Amniotic stem cell (primary cell): ENCODE measurements at places on chromosomes 6 and 20.

DNA sequence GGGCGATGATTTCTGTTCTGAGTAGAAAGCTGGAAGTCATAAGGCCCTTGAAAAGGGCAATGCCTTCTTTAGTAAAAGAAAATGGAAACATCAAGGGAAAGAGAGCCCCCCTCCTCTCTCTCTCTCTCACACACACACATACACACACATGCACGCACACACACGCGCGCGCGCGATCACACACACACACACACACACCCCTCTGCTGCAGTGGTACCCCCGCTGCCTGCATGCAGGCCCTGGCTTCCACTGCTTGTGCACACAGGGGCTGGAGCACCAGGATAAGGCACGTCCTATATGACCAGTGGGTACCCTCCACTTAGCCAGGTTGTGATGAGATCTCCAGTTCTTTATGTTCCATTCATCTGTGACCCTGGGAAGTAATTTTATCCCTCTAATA, 300.9 kb downstream of the SLC35F1 start:
- DNase-seq = no peak

DNA sequence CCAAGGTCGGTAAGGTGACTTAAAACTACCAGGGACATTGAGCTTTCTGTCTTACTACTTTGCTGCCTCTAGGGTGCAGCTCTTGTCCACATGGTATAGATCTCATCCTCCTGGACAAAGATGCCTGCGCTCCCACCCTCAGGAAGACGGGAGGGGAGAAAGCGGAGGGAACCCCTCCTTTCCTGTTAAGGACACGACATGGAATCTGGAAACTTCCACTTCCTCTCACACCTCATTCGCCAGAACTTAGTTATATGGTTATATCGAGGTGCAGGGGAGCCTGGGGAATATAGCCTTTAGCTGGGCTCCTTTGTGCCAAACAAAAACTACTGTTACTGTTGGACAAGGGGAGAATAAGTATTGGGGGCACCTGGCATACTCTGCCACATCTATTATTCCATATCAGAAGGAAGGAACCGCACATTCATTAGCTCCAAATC, 224.3 kb upstream of the TSHZ2 start:
- no peak for DNase-seq

DNA sequence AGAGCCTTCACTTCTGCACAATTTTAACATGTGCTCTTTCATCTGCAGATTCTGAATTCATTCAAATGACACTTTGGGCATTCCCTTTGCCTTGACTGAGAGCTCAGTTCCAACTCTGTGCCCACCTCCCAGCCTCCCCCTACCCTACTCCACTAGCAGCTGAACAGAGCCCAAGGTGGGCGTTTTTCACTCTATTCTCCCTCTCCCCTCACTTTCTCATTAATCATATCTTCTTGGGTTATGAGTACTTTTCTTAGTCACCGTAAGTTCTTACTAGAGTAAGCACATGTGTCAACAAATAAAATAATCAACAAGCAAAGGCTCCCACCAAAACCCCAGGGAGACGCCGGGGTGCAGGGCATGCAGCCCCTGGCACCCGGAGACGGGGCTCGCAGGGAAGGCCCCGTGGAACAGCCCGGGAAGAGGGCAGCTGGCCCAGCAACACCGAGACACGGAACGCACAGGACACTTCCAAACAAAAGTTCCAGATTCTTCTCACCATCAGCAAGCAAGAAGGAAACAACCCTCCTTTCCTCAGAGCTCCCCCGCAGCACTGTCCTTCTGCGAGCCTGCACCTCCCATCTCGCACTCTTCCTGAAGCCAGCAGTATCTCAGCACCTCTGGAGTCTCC, 34.1 kb downstream of the TAF4 start:
- no peak for DNase-seq

GRCh38 chr6:144725736-144726522, 440.8 kb downstream of the UTRN start:
- no peak for DNase-seq

DNA sequence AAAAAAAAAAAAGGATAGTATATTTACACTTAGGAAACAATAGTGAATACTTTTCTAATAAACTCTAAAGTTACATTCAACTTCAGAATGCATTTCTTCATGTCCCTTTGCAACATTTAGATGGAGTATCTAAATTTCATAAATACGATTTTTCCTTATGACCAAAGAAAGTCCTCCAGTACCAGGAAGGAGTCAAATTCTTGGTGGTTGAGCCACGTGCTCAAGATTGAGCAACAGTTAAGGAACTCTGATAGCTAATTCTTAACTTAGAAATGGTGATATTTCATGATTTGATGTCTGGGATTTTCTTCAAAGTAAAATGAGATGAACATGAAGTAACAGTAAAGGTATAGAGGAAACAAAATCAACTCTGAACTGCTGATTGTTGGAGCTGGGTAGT, 92.7 kb downstream of the SASH1 start:
- no peak for DNase-seq

- DNase-seq = no peak
These were observed 96.2 kb downstream of the ANKS1A start for GRCh38 chr6:34985236-34985635.

GRCh38 chr20:11098888-11099287, 425.1 kb upstream of the JAG1 start:
- no peak for DNase-seq

GRCh38 chr6:163554663-163555062, 140.1 kb downstream of the QKI start:
- no peak for DNase-seq

- DNase-seq = no peak
These were observed 62.8 kb upstream of the CD93 start for GRCh38 chr20:23148731-23149570.
